ENCODE measurements at places on chromosomes 5 and 9.

- DNase-seq = peak; percentile 25
These were observed 267.7 kb downstream of the ADAMTS6 start for GRCh38 chr5:65213921-65214525.

GRCh38 chr5:149636861-149637246 is 55.6 kb downstream of the ARHGEF37 start:
- peak; percentile 76 for DNase-seq

DNA sequence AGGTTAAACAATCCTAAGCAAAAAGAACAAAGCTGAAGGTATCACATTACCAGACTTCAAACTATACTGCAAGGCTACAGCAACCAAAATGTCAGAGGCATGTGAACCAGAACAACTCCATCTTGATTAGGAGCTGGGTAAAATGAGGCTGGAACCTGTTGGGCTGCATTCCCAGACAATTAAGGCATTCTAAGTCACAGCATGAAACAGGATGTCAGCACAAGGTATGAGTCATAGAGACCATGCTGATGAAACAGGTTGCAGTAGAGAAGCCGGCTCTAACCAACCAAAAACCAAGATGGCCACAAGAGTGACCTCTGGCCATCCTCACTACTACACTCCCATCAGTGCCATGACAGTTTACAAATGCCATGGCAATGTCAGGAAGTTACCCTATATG is 252.0 kb downstream of the RASEF start:
- no peak for DNase-seq

DNA sequence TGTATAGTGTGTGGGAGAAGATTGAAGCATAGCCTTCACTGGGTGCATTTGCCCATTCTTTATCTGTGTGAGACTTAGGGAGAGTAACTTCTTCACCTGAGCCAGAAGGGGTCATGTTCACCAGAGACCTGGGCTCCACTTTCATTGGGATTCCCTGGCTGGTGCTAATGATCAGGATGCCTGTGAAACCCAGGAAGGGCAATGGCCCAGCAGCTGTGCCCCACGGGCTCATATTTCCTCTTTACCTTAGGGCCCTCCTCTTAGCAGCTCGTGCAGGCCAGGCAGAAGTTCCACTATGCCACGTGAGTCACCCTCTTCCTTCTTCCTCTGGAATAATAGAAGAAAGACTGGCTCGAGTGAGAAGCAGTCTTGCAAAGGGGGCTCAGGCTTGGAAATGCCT is 5.0 kb downstream of the PPARGC1B start:
- peak; percentile 74 for DNase-seq

DNA sequence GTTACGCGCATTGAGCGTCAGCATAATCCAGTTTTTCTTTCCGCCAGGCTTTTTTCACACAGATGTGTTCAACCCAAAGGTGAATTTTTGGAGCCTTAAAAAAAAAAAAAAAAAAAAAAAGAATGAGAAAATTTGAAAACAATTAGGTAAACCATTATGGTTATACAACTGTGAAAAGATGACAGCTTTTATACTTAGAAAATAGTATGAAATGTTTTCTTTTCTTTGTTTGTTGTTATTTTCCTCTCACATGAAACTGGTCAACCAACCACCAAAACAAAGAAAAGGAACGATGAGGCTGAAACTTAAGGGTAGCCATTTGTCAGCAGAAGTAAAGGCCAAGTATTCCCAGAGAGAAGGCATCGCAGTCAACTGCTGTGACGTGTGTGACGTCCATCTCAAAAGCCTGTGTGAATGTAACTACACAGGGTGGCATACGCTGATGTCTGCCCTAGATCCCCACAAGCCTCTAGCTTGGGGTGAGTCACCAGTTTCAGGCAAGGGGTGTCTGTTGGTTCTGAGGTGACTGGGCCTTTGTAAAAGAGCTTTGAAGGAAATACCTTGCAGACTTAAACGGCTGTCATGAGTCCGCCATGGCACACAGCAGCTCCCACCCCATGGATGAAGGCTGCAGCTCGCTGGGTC is 182.9 kb downstream of the AOPEP start:
- DNase-seq = no peak

GRCh38 chr5:80184235-80185023 is 71.4 kb downstream of the SERINC5 start:
- no peak for DNase-seq

GRCh38 chr9:21728781-21729180 is 73.7 kb upstream of the MTAP start:
- no peak for DNase-seq

- no peak for DNase-seq
These were observed 2.3 kb downstream of the PNPLA7 start for GRCh38 chr9:137547687-137548543.

- no peak for DNase-seq
These were observed 11.9 kb downstream of the GRIN1 start for GRCh38 chr9:137150617-137151457.

DNA sequence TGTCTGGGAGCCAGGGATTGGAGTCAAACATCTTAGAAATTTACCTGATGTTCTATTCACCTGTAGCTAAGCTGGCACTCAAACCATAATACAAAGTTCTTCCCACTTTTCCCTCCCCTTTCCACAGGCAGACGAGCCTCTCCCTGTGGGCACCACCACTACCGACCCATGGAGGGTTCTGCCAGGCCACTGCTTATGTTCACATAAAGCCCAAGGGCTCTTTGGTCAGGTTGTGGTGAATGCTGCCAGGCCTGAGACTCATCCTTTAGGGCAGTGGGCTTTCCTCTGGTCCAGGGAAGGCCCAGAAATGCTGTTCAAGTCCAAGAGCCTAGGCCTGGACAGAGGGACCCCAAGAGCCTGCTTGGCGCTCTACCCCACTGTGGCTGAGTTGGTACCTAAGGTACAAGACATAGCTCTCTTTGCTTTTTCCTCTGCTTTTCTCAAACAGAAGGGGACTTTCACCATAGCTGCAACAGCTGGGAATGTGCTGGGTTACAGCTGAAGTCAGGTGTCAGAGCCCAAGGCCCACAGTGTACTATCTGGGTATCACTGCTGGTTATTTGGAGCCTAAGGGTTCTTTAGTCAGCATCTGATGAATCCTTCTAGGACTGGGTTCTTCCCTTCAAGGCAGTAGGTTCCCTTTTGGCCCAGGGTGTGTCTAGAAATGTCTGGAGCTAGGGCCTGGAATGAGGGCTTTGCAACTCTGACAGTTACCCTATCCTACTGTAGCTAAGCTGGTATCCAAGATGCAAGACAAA is 620.1 kb downstream of the TLE1 start:
- no peak for DNase-seq

- no peak for DNase-seq
These were observed 112.3 kb downstream of the TLE4 start for GRCh38 chr9:79684059-79684458.

DNA sequence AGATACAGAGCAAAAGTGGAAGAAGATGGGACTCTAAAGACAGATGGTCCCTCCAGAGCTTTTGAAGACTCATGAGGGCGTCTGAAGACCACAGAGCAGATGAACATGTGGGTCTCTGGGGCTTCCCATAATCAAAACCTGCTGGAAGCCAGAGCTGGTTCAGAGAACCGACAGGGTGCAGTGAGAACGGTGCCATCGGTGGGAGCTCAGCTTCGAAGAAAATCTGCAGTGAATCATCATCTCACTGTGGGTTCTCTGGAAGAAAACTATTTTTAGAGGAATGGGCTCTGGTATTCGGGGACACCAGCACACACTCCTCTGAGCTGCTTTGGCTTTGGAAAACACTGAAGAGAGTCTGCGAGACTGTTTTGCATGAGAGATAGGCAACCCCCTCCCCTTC is 222.4 kb upstream of the PANK3 start:
- DNase-seq = no peak

GRCh38 chr9:5436441-5436840 is 1.3 kb downstream of the PLGRKT start:
- no peak for DNase-seq

DNA sequence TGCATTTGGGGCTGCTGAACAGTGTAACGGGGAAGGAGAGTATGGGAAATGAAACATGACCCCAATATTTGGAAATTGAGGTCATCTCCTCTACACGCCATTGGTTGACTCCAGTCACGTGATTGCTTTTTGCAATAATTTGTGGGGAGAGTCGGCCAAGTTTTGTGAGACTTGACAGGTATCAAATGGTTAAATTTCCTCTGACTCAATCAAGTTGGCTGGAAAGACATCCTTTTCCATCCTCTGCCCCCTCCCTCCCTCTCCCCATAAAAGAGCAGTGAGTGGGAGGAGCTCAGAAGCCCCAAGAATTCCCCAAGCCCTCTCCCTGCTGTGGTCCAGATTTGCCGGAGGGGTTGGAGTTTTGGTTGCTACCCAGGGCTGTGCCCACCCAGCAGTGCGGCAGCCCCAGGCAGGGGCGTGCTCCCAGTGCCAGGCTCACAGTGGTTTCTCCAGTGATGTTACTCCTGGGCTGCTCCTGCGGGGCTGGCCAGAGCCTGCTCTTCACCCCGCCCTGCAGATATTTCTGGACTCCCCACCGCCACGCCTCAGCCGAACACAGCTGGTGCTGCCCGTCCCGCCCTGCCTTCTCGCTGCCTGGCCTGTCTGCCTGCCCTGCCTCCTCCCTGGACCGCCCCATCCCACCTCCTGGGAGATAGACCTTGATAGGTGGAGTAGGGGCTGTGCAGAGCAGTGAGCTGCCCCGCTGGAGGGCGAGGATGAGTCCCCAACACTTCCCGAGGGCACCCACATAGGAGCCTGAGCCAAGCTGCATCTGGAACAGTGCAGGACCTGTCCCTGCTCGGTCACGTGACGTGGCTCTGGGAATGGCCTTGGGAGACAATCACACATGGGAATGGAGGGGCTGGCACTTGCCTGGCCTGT is 3.4 kb downstream of the COL5A1 start:
- peak; percentile 99 for DNase-seq

GRCh38 chr5:114686356-114686755 is 324.5 kb downstream of the KCNN2 start:
- DNase-seq = peak; percentile 0

DNA sequence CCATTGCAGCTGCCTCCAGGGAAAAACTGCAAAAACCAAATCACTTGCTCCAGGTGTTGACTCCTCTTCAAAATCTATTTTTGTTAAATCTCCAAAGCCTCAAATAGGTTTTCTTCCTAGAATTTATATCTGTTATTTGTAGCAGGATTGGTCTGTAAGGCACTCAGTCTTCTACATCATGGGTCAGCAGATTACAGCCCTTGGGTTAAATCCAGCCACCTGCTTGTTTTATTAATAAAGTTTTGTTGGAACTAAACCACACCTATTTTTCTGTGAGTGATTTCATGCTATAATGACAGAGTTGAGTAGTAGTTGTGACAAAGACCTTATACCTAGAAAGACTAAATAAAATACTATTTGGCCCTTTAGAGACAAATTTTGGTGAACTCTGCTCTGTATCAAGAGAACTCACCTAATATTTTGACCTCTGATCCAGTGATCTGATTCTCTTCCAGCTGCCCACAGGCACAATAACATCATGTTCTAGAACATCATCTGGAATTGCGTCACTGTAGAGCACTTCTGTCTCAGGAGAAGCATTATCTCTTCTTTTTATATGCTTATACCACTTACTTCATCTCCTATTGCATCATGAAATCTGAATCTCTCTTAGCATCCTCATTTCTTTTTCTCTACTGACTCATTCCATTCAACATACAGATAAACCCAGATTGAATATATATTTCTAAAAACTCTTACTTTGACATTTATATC is 130.1 kb downstream of the RPS23 start:
- peak; percentile 21 for DNase-seq

- peak; percentile 45 for DNase-seq
These were observed 197.1 kb downstream of the TTLL11 start for GRCh38 chr9:121895818-121896544.

- no peak for DNase-seq
These were observed 43.9 kb downstream of the MAP1B start for GRCh38 chr5:72151169-72151568.

DNA sequence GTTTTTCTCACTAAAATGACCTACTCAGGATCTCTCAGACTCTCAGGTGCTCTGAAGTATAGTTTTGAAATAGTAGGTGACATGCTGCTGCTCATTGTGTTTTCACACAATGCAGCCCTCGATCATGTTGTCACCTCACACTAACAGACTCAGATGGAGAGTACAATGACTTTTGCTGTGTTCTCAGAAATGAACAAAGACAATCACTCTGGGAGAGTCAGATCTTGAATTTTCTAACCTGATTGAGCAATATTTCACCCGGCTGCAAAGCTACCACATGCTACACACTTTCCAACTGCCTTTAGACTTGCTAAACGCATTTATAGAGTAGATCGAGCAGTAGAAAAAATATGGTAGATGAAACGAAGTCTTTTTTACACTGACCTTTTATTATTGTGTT is 113.4 kb downstream of the ST8SIA4 start:
- DNase-seq = no peak

DNA sequence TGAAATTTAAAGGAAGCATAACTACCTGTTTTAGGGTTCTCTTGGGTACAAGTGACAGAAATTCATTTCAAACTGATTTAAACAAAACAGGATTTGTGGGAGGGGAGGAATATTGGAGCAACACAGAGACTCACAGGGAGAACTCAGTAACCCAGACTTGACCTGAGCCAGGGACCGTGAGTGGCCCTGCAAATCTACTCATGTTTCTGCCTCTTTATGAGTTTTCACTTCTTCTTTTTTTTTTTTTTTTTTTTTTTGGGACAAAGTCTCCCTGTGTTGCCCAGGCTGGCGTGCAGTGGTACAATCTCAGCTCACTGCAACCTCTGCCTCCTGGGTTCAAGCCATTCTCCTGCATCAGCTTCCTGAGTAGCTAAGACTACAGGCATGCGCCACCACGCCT is 405.6 kb upstream of the ZNF608 start:
- DNase-seq = no peak

GRCh38 chr9:110059461-110059860 is 148.5 kb downstream of the C9orf152 start:
- DNase-seq = peak; percentile 69

- DNase-seq = no peak
These were observed 21.6 kb upstream of the ANGPTL2 start for GRCh38 chr9:127143920-127144465.

DNA sequence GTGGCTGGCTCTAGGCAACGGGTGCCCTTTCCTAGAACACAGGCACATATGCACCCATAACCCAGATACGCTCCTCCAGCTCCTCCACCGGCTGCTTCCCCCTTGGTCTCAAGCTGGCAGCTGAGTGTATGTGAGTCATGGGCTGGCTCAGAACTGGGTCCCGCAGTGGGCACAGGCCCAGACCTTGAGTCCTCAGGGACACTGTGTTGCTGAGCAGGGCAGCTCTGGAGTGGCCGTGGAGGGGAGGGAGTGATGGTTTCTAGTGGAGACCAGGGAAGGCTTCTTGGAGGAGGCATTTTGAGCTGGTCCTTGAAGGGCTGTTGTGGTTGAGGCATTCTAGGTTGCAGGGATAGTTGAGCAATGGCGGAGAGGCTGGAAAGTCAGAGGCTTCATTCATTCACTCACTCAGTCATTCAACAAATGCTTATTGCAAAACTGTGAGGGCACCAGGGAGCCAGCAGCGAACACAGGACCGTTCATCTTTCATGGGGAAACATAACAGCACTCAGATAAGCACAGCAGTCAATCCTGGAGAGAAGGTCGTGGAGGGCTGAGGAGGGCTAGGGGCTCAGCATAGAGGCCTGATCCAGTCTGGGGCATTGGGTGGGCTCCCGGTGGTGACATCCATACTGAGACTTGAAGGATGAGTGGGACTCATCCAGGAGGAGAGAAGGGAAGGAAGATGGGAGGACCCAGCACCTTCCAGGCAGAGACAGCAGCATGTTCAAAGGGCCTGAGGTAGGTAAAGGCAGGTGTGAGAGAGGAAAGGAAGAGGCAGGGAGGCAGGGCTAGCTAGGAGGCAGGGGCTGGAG is 2.4 kb downstream of the BBLN start:
- DNase-seq = no peak

Measured in muscle of leg (tissue), 16 donors.